ENCODE measurements at places on chromosomes 1 and 21.

- no peak for DNase-seq
Observed at GRCh38 chr1:192979542-192979941, 79.6 kb downstream of the UCHL5 start.

- DNase-seq, result no peak
Observed at GRCh38 chr1:206144605-206145004, 27.4 kb upstream of the AVPR1B start.

DNA sequence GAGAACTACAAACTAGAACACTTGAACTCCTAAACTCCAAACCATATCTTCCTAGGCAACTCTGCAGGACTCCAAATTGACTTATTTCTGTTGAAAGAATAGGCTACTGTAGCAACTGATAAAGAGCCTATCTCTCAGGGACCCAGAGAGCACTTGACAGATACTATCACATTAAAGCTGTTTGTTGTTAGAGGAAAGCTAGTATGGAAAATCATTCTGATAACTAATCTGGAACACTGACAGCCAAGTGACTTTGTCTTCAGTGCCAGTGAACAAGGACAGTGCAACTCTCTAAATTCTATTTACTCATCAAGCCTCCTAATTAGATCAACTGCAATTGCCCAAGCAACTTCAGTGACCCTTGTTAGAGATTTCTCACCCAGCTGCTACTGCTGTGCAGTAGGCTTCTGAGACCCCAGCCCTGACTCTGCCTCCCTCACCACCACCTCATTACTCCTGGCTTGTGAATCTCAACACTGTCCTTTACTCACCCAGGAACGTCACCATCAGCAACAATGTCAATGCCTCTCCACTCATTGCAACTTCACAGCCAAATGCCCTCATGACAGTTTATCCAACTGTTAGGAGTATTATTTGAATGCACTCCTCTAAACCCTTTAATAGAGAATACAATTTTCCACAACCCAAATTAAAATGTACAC lies 7.4 kb upstream of the RGS13 start:
- DNase-seq, result no peak

DNA sequence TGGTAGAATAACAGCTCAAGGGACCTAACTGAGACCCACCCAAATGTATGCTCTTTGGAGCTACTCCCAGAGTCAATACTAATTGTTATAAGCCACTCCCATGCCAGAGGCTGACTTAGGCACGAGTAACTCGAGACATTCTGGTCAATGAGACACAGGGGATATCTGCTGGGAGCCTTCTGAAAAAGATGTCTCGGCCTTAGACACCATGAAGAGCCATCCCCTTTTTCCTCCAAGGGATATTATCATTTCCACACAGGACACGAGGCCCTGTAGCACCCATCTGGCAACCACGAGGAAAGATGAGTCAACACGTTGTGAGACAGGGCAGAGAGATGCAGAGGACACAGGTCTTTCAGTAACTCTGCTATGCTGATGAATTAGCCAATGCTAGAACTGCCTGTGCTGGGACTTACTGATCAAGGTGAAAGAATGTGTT lies 30.7 kb downstream of the ITPKB start:
- no peak for DNase-seq

DNA sequence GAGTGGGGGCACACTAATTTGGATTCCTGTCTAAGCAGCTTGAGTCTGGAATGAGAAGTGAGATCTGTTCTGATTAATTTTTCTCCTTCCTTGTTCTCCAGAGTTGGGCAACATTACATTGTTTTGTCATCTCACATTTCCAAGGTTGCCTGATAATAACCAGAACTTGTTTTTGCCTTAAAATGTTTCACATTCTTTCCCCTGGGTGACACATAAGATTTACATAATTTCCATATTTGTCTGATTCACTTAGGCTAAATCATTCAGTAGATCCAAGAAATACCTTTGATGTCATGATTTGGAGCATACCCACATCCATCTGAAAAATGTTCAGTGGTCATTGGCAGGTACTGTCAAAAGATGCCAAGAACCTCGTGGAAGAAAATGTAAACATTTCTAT lies 60.3 kb downstream of the XCL2 start:
- no peak for DNase-seq

GRCh38 chr21:46646541-46647154 lies 11.2 kb downstream of the PRMT2 start:
- DNase-seq, result no peak

DNA sequence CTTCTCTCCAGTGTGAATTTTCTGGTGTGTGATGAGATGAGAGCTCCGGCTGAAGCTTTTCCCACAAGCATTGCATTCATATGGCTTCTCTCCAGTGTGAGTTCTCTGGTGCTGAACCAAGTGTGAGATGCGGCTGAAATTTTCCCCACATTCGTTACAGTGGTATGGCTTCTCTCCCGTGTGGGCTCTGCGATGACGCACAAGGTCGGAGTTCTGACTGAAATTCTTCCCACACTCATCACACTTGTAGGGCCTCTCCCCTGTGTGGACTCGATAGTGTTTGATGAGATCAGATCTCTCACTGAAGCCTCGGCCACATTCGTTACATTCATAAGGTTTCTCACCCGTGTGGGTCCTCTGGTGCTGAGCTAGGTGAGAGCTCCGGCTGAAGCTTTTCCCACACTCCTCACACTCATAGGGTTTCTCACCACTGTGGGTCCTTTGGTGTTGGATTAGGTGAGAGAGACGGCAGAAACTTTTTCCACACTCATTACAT lies 7.4 kb downstream of the ZNF436 start:
- no peak for DNase-seq

DNA sequence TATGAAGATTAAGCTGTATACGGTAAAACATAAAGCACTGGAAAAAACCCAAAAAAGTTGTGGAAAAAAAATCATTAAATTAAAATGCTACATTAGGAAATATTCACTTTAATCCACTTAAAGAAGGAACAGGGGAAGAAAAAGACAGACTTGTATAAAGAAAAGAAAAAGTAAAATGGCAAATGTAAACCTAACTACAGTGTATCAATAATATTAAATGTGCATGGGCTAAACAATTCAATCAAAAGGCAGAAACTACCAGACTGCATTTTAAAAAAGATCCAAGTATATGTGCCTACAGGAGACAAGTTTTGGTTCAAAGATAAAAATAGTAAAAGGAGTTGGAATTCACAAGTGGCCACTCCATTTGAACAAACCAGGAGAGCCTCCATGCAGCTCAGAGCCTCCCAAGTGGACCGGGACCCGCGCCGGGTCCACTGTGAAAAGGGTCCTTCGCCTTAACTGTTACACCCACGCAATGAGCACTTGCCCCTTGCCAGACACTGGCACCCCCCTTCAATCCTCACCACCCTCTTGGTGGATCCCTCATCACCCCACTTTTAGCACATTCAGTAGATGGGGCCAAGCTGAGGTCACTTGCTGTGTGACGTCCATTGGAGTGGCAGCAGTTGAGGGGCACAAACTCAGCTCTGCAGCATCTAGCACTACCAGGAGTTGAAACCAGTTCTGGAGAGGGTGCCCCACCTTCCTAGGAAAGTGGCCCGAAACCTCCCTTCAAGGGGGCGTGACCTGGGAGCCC lies 898 bp downstream of the C1orf174 start:
- no peak for DNase-seq

GRCh38 chr21:38188037-38188436 lies 68.8 kb upstream of the KCNJ15 start:
- no peak for DNase-seq

DNA sequence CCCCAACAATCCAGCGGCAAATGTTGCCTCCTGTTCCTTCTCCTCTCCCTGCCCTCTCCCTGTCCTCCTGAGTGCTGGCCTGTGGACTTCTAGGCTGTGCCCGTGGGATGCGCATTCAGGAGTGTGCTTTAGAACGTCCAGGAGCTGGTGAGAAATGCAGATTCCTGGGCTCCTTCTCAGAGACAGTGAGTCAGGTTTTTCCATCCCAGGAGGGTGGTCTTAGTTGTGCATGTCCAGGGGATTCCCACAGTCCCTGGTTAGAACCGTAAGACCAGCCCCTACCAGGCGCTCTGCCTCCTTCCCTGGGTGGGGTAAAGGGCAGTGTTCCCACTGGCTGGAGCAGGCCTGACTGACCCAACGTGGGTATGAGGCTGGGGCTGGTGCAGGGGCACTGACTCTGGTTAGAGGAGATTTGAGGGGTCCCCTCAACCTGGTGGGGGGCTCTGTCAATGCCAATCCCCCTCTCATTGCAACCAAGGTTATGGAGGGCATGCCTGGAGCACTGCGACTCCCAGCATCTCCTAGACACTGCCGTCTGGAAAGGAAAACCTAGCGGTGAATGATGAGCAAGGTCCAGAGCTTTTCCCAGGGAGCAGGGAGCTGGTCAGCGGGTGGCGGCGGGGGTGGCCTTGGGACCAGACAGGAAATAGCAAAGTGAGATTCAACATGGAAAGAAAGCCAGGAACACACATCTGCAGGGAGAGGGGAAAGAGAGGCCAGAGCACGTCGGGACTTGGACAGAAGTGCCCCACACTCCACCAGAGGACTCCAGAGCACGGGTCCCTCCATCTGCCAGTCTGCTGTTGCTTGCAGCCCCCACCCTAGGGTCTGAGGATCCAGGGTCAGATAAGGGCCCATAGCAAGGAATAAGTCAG lies 38.5 kb downstream of the HSPG2 start:
- DNase-seq, result no peak

DNA sequence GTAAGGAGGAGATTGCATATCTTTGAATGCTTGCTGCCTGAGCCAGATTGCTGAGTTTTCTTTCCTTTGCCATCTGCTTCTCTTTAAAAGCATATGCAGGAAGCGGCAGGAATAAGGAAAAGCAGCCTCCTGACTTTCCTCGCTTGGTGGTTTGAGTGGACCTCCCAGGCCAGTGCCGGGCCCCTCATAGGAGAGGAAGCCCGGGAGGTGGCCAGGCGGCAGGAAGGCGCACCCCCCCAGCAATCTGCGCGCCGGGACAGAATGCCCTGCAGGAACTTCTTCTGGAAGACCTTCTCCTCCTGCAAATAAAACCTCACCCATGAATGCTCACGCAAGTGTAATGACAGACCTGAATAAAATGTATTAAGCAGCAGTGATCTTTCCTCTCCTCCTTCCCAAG lies 1.5 kb downstream of the CORT start:
- DNase-seq, result no peak

DNA sequence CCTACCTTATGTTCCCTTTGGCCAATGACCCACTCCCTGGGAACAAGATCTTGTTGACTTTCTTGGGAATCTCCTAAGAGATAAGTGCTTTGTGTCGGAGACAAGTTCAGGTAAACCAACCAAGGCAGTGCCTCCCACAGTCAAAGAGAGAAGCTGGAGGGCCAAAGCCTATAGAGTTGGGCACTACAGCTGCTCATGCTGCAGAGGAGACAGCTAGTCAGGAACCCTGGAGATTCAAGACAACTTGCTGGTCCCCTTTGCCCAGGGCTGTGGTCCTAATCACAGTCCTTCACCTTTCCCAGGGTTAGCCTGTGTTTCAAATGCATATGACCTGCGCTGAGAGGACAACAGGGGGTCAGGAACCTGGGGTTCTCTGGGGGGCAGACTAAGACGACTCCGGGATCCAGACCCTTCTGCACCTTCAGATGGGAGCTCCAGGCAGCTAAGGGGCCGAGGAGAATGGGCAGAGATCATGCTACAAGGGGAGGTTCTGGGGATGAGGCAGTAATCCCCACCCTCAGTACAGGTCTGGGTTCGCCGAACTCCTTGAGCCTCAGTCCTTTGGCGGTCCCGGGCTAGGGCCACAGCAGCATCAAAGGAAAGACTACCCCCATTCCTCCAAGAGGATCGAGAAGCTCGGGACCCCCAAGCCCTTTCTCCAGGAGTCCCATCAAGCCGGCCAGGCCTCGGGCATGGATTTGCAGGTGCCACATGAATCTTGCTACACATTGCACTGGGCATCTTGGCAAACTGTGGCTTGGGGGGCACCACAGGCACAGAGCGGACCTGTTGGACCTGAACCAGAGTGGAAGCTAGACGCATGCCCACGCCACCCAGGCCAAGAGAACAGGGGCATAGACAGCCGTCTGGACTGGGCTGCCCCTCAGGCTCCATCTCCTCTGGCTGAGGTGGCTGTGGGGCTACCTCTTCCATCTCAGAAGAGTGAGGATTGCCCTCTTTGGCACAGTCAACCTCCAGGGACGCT lies 2.0 kb upstream of the USF1 start:
- no peak for DNase-seq

DNA sequence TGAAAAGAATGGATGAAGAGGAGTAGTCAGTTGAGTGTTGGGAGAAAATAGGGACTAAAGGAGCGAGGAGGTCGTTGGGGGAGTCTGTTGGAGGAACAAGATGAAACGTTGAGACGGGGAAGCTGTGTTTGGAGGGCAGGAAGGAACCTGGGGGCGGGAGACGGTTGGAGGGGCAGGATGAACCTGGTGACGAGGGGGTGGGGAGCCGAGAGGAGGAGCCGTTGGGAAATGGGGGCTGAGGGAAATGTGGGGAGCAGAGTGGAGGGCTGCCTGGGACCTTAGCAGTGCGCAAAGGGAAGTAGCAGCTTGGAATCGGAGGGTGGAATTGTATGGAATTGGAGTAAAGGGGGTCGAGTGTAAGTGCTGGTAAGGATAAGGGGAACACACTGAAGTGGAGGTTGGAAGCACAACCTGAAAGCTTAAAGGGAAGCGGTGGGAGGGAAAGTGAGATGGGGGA lies 630 bp downstream of the MTF2 start:
- DNase-seq, result no peak

DNA sequence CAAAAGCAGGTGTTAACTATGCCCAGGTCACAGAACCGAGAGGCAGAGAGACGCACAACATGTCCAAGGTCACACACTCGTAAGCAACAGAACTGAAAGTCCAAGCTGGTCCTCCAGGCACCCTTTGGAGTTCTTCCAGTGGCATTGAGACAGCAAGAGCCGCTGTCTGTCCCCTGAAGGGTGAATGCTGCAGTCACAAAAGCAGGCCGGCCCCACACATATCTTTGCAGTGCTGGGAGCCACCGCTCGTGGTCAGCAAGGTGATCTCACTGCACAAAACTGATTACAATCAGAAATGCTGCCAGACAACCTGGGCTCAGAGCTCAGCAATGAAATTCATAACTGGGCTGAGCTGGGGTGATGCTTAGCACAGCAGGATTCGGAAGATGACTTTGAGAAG lies 47.4 kb upstream of the RAB4A start:
- no peak for DNase-seq

GRCh38 chr1:244653439-244654107 lies 647 bp downstream of the DESI2 start:
- no peak for DNase-seq

DNA sequence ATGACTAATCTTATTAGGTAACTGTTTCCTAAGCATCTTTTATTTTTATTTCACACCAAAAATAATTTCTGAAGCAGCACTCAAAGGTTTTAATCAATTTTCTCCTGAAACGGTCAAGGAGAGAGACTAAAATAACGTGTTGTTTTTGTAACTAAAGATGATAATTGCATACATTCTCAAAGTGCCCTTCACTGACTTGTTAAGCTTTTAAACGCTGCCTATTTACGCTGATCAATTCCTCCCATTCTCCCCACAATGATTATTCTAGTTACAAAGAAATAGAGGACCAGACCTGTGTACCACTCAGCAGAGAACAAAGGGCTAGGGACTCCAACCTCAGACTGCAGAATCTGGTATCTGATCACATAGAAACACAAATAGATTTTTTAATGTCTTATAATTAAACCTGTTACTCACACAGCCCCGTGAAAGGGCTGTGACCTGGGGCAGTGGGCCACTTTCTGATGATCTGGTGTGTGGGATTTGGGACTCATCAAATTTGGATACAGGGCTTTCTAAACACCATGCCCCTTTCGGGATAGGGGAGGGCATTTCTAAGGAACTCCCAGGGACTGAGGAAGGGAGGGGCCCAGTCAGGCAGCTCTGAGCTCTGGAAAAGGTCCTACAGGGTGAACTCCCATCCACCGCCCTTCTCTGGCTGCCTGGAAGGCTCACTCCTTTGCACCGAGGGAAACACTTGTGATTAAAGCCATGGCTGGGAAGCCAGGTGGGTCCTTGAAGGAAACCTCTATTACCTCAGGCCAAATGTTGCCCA lies 65.2 kb downstream of the BCAR3 start:
- no peak for DNase-seq
